ENCODE measurements at places on chromosomes 13 and 19. TPM values are rescaled to one million over a fixed set of nuclear protein-coding genes. Genes with fewer than 3 reads are reported as not detected.

The WASF3 gene
- 10.4 TPM for total RNA-seq

- DNase-seq, result no peak
Measured at GRCh38 chr13:97875911-97876310, 77.6 kb upstream of the IPO5 start.

- DNase-seq, result no peak
Measured at GRCh38 chr19:18205200-18205892, 1.5 kb upstream of the RAB3A start.

GRCh38 chr19:2973229-2973628 is 4.1 kb upstream of the TLE6 start:
- no peak for DNase-seq

The ZNF222 gene
- total RNA-seq, result 6.2 TPM

- DNase-seq, result no peak
Measured at GRCh38 chr19:5131031-5131505, 162.2 kb downstream of the KDM4B start.

The TTC9B gene
- not detected for total RNA-seq

GRCh38 chr13:71171740-71172139 is 695.3 kb downstream of the DACH1 start:
- no peak for DNase-seq

The ZNF554 gene
- 3.0 TPM for total RNA-seq

DNA sequence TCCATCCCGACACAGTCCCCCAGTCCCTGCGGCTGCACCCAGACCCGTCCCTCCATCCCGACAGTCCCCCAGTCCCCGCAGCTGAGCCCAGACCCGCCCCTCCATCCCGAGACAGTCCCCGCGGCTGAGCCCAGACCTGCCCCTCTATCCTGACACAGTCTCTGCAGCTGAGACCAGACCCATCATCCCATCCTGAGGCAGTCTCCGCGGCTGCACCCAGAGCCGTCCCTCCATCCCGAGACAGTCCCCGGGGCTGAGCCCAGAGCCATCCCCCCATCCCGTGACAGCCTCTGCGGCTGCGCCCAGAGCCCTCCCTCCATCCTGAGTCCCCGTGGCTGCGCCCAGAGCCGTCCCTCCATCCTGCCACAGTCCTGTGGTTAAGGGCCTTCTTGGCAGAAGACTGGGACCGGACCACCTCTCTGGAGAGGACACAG is 28.8 kb upstream of the TMEM255B start:
- no peak for DNase-seq

DNA sequence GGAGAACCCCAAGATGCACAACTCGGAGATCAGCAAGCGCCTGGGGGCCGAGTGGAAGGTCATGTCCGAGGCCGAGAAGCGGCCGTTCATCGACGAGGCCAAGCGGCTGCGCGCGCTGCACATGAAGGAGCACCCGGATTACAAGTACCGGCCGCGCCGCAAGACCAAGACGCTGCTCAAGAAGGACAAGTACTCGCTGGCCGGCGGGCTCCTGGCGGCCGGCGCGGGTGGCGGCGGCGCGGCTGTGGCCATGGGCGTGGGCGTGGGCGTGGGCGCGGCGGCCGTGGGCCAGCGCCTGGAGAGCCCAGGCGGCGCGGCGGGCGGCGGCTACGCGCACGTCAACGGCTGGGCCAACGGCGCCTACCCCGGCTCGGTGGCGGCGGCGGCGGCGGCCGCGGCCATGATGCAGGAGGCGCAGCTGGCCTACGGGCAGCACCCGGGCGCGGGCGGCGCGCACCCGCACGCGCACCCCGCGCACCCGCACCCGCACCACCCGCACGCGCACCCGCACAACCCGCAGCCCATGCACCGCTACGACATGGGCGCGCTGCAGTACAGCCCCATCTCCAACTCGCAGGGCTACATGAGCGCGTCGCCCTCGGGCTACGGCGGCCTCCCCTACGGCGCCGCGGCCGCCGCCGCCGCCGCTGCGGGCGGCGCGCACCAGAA is 1.1 kb downstream of the SOX1 start:
- DNase-seq, result no peak

DNA sequence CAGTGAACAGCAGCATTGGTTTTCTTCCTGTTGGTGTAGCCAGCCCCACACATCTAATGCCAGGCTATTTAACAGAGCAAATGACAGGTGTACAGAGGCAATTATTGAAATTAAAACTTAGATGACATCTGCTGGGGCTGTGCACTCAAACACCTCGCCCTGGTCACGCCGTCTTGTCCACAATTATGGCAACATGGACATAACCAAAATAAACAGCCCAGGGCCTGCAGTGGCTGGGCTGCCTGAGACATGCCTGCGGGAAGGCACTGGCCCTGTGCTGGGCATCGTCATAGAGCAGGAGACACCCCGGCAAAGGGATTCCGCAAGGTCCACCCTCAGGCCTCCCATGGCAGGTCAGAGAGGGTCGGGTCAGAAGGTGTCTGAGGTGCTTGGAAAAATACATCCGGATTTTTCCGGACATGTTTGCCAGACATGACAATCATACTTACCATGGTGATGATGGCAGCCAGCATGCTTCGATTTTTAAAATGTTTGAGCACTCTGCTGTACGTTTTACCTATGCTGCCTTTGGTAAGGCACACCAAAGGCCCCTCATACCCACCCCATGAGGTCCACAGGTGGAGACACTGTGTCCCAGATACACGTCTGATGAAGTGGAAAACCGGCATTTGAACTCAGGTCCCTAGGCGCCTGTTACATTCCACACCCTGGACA is 47.8 kb downstream of the TSHZ3 start:
- no peak for DNase-seq

- DNase-seq, result no peak
Measured at GRCh38 chr13:83350569-83350968, 531.7 kb downstream of the SLITRK1 start.

The ARHGAP33 gene
- total RNA-seq, result 0.83 TPM

DNA sequence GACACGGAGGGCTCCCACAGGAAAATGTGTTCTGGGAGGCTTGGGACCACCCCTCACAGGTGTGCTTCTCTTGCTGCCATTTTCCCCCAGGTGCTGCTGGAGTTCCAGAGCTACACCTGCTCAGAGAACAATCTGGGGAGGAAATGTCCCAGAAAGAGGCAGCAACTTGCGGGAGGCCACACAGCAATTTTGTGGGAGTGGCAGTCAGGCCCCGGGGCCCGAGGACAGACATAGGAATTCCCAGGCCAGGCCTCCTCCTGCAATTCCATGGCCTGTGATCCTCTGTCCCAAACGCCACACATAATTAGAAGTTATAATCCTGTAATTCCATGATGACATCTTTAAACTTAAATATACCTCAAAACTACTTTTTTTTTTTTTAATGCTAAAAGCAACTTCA is 1.8 kb downstream of the RHPN2 start:
- no peak for DNase-seq

DNA sequence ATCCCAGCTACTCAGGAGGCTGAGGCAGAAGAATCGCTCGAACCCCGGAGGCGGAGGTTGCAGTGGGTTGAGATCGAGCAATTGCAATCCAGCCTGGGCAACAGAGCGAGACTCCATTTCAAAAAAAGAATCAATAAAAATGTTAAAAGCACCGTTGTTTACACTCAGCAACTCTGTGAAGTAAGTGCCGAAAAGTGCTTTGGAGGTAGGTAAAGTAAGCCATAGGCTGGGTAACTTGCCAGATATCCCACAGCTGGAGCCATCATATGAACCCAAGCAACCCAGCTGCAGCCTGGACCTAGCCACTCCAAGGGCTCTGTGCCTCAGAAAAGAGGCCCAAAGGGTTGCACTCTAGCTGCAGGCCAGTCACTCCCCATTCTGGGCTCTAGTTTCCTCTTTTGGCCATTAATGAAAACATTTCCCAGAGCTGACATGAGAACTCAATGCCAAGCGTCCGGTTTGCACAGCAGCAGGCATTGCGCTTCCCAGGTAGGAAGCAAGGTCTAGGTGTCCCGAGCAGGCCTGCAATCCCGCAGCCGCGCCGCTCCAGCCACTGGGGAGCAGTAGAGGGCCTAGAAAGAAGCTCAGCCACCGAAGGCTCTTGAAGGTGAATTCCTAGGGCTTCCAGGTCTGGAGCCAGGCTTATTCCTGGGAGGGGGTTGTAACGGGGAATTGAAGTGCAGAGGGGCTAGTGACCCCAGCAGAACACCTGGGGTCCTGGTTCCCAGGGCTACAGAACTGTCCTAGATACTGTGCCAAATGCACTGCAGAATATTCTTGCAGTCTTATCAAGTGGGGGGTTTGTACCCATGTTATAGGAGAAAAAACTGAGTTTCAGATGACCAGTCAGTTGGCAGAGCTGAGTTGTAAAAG is 4.1 kb upstream of the CD79A start:
- peak; percentile 72 for DNase-seq

DNA sequence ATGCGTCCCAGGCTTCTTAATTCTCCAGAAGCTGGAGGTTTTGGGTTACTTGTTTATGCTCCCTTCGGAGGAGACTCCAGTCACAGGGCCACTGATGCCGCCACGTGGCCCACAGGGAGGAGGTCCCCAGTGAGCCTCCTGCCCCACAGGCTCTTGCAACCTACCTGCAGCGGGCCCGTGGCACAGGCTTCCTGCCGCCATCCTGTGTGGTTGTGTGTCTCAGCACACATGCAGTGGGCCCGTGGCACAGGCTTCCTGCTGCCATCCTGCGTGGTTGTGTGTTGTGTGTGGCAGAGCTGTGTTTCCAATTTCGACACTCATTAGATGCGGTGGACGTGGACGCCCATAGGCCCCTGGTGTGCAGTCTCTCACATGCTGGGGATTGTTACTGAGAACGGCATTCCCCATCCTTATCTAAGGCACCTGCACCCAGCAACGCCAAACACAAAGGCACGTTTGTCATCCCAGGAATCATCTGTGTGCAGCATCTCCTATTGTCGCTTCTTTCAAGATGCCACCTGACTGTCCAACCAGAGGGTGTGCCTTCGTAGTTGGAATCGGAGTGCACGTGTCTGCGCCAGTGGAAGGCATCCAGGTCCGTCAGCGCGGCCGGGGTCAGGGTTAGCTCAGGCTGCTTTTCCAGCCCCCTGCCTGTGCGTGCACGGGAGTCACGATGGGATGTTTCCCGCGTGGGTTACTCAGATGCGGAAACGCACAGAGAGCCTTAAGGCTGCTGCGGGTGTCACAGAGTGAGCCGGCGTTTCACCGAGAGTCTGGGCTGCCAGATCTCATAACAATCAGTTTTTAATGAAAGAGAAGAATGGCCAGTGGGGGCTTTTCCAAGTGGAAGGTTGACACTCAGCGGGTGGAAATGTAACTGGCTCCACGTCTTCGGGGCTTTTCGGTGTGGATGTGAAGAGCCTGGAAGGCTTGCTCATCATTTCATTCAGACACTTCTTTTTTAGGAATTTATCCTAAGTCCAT is 119.8 kb downstream of the ATP11A start:
- DNase-seq, result no peak

The LIM2 gene
- total RNA-seq, result not detected

The ZNF729 gene
- not detected for total RNA-seq

The SHC2 gene
- total RNA-seq, result 9.0 TPM

The RDH8 gene
- total RNA-seq, result not detected

DNA sequence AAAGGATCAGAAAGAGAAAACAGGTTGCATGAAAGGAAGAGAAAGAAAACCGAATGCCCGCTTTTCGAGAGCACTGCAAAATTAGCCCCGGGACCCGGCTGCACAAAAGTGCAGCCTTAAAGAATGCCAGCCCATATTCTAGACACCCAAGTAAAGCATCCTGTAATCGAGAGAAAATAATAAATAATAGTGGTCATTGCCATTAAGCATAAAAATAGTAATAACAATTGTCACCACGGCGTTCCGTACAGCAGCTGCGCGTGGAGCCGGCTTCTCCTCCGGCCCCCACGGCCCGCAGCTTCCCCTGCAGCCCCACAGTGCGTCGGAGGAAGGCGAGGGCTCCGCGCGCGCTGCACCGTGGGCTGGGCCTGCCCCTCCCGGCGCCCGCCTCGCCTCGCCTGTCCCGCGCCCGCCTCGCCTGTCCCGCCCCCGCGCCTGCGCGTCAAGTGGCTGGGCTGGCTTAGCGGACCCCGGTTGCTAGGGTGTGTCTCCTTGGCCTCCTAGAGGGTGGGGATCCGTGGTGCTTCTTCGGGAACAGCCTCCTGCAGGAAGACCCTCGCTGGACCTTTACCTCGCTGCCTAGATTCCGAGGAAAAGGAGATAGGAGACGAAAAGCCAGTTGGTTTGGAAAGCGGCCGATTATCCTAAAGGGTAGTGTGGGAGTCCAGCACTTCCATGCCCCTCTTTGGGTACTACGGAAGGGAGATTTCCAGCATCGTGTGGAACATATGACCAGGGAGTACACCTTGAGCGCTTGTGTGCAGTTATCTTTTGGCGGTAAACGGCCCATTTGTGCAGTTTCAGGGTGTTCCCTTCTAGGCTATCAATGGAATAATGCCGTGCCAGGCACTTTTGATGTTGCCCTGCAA is at the start of gene LRRC63:
LRRC63 (plus strand) TSS at position 446 of the 869 bp plus-strand sequence. CDS start 1,107 bp downstream, outside the sequence.
- no peak for DNase-seq

DNA sequence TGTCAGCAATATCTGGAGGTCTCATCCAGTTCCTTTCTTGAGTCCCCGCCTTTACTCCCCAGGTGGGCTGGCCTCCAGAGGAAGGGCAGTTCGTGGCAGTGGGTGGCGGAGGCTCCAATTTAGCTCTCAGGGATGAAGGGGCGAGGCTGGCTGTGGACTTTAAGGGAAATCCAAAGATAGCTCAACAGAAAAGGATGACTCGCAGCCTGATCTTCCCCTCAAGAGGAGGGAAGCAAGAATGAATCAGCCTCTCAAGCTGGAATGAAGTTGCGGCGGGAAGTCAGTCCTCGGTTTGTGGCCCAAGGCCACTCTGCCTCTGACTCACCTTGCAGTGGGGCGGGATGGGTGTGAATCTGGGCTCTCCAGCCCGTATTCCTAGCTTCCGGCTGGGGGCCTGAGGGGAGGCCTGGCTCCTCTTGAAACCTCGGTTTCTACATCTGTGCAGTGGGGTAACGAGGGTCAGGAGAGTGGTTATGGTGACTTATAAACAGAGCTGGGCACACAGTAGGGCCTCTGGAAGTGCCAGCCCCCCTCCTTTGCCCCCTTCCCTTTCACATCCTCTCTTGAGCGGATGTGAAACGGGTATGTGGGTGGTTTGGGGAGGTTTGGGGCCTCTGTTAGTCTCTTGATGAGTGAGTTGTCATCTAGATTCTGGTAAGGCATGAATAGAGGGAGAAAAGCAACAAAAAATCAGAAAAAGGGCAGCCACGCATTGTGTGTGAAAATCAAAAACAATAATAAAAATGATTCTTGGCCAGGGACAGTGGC is 10.5 kb upstream of the SMG9 start:
- DNase-seq, result peak; percentile 30

The MEF2B gene
- 0.44 TPM for total RNA-seq

The APOC1 gene
- 417 TPM for total RNA-seq

GRCh38 chr19:18551631-18552030 is 6.0 kb upstream of the KXD1 start:
- DNase-seq, result no peak

DNA sequence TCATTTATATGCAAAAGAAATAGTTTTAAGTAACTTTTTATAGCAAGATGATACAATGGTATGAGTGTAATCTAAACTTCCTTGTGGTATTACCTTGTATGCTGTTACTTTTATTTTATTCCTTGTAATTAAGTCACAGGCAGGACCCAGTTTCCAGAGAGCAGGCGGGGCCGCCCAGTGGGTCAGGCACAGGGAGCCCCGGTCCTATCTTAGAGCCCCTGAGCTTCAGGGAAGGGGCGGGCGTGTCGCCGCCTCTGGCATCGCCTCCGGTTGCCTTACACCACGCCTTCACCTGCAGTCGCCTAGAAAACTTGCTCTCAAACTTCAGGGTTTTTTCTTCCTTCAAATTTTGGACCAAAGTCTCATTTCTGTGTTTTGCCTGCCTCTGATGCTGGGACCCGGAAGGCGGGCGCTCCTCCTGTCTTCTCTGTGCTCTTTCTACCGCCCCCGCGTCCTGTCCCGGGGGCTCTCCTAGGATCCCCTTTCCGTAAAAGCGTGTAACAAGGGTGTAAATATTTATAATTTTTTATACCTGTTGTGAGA is 10.2 kb downstream of the PLPPR3 start:
- no peak for DNase-seq

Measured in HepG2 (cell line).